WERI-Rb-1 (cell line): ENCODE measurements at places on chromosomes 2 and 18.

GRCh38 chr18:41482501-41482900, 472.5 kb upstream of the PIK3C3 start:
- DNase-seq = no peak

- no peak for DNase-seq
Measured at GRCh38 chr18:58590254-58590653, 38.6 kb downstream of the ALPK2 start.

GRCh38 chr18:32712860-32713259, 60.0 kb downstream of the KLHL14 start:
- DNase-seq = no peak

- no peak for DNase-seq
Measured at GRCh38 chr18:37328946-37329719, 236.5 kb downstream of the CELF4 start.

GRCh38 chr2:126642031-126642430, 13.9 kb upstream of the GYPC start:
- DNase-seq = no peak

DNA sequence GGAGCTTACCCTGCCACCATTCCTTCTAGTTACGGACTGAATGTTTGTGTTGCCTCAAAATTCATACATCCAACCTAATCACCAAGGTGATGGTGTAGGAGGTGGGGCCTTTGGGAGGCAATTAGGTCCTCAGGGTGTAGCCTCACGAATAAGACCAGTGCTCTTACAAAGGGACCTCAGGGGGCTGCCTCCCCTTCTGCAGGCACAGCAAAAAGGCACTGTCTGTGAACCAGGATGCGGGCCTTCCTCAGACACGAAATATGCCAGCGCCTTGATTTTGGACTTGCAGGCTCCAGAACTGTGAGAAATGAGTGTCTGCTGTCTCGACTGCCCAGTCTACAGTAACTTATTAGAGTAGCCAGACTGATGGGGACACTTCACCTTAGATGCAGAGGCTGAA, 150.4 kb upstream of the HDAC4 start:
- DNase-seq = no peak

DNA sequence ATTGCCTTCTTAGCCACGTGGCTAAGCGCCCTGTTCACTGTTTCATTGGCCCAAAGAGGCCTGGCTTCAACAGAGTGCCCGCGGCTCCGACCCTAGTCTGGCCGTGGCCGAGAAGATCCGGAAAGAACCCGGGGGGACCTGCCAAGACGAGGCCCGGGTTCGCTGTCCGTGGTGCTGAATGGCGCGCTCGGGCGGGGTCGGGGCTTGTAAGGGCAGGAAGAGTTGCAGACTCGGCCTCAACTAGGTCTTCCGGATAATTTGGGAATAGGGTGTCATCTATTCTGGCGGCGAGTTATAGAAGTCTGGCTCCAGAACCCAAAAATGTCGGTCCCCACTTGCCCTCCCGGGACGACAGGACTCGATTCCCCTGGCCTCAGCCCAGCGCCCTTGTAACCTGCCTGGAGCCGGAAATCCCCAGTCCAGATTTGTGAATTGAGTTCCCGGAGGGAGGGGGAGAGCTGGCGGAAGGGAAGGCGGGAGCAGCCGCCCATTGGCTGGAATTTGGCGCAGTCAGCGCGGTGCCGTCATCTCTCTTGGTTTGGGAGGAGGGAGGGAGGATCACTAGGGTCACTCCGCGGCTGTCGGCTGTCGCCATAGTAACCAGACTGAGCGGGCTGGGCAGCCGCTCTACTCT, 3.5 kb downstream of the CDK5R2 start:
- peak; percentile 98 for DNase-seq

DNA sequence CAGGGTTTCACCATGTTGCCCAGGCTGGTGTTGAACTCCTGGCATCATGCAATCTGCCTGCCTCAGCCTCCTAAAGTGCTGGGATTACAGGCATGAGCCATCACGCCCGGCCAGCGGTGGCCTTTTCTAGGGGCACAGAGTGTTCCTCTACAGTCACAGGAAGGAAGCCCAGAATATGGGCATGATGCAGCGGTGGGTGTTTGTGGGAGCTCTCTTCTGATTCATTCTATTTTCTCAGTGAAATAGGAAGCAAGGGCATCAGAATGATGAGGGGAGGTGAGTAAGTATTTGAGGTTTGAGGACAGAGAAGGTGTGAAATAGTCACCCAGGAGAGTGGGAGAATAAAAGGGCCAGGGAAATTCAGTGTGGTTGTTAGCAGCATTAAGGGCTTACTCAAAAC, 70.3 kb upstream of the PSME4 start:
- no peak for DNase-seq

DNA sequence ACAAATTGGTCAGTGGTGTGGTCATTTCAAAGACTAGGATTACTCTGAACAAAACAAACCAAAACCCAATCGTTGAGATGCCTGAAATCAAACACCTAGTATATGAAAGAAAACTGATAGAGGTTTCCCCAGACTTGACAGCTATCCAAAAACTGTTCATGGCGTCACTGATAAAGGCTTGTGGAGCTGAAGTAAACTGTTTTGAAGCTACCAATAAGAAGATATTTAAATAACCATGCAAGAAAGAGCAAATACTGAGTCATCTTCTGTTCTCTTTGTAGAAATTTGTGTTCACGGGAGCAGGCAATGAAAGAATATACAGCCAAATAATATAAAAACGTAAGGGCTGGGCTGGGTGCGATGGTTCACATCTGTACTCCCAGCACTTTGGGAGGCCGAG, 7.5 kb upstream of the COLEC11 start:
- DNase-seq = no peak

GRCh38 chr2:226333388-226333787, 466.2 kb downstream of the IRS1 start:
- DNase-seq = no peak

DNA sequence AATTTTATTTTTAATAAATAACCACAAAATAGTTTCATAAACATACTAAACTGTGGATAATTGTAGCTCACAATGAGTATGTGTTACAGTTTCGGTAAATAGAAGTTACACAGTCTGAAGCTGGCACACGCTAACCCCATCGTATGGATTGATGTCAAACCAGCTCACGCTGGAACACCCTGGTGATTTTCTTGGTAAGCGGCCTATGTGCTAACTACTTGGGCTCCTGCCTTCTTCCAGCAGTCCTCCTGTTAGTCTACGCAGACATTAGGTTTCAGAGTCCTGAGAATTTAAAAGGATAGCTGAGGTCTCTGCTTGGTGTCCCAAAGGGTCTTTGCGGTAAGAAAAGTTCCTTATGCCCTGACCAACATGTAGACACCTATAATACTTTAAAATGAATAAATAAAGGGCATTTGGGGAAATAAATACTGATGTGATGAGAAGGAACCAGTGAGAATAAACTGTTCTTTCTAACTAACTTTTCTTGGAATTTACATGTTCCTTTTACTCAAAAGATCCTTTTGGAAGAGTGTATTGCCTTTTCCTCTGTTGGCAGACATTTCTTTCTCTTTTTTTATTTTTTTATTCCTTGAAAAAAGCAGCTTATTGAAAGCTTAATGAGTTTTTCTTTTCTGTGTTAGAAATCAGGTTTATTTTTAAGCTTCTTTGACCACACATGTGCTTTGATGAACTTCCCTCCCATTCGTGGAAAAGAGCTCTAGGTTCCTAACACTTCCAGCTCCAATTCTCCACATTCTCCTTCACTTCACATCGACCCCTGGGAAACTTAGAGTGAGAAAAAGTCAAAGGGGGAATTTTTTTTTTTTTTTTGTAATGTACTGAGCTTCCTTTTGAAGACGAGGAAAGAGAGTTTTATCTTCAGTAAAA, 322.2 kb downstream of the IRS1 start:
- no peak for DNase-seq

DNA sequence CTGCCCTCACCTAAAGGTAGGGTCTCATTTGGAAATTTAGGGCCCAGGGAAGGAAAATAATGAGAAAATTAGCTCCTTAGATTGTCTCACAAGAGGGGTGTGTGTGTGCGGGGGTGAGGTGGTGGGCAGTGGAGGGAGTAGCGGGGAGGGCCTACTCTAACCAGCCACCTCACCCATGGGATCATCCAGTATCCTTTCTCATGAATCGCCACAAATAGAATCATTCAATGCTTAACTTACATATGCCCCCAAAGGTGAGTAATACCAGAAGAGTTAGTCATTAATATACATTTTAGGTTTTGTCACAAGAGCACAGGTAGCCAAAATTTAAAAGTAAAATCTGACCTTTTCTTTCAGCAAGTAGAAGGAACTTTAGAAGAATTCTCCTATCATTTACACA, 122.1 kb downstream of the PLEKHM3 start:
- no peak for DNase-seq

DNA sequence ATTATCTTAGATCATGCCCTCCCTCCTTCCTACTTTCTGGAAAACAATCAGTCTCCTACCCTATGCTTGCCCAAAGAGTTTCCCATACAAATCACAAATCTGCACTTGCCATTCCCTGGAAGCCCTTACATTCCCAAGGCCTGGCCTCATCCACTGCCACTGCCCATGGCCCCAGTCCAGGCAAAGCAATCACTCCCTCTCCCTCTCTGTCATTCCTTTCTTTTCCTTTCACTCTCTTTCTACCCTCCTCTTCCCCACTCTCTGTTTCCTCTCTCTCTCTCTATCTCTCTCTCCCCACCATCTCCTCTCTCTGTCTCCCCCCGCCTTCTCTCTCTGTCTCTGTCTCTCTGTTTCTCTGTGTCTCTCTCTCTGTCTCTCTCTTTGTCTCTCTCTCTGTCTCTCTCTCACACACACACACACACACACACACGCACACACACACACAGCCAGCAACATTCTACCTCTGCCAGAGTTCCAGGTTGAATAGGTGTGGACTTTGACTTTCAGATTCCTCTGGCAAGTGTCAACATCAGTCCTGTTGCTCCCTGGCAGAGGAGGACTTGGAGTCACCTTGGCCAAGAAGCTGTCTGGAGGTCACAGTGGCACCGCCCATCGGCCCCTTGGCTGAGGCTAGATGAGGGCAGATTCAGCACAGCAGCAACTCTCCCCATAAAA, 43.7 kb upstream of the NAT8 start:
- DNase-seq = no peak

- DNase-seq = no peak
Measured at GRCh38 chr18:44179693-44180092, 501.0 kb upstream of the SETBP1 start.

DNA sequence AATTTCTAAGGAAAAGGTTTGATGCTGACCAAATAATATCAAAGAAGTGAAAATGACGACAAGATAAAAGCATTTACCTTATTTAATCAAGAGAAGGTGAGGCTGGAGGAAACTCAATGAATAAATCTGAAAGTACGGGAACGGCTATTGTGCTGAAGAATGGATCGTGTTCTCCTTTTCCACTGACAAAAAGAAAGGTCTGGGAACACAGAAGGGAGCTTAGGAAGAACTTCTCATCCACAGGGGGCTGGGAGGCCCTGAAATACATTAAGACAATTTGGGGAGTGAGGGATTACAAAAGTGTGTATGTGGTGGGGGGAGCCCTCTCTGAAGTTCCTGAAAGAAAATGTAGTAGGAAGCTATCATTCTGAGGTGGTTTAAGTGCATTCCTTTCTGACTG, 582.3 kb downstream of the SLC4A3 start:
- DNase-seq = no peak

- no peak for DNase-seq
Measured at GRCh38 chr2:164456619-164457018, 164.7 kb downstream of the GRB14 start.

DNA sequence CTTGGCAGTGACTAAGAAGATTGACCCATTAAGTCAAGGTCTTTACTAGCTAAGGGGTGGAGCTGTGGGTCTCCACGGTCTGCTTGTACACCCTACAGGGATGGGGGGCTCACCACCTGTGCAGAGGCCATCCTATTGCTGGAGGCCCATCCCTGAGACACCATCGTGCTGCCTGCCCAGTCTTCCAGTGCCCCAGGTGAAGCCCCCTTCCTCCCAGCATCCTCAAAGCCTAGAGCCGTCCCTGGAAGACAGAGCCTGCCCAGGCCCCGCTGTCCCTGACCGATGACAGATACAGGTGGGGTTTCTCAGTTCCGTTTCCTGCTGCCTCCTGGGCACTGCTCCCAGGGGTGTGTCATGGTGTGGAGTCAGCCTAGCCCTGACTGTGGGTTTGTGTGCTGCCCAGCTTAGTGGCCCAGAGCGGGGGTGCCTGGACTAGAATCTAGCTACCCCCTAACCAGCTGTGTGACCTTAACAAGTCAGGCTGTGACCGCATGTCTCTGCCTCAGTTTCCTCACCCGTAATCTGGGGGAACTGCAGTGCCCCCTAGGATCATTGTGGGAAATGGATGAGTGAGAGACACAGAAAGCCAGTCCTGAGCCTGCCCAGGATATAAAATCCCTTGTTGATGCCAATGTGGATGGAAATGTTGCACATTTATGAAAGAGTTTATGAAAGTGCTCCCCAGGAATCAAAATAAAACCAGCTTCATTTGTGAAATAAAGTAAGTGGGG, 2.0 kb downstream of the OTOS start:
- DNase-seq = no peak

DNA sequence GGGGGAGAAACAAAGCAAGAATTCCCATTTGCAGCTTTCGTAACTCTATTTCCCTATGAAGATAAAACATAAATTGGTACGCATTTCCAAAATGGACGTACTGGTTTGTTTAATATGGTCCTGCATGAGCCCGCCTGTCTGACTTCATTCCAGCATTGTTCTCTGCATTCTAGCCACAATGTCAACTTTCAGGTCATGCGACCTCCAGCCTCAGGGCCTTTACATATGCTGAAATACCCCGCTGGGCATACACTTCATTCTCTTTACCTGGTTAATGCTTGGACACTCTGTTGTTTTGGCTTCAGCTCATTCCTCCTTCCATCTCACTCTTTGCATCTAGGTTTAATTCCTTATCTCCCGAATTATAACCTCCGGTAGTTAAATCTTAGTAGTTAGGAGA, 103.7 kb upstream of the DNMT3A start:
- DNase-seq = no peak

DNA sequence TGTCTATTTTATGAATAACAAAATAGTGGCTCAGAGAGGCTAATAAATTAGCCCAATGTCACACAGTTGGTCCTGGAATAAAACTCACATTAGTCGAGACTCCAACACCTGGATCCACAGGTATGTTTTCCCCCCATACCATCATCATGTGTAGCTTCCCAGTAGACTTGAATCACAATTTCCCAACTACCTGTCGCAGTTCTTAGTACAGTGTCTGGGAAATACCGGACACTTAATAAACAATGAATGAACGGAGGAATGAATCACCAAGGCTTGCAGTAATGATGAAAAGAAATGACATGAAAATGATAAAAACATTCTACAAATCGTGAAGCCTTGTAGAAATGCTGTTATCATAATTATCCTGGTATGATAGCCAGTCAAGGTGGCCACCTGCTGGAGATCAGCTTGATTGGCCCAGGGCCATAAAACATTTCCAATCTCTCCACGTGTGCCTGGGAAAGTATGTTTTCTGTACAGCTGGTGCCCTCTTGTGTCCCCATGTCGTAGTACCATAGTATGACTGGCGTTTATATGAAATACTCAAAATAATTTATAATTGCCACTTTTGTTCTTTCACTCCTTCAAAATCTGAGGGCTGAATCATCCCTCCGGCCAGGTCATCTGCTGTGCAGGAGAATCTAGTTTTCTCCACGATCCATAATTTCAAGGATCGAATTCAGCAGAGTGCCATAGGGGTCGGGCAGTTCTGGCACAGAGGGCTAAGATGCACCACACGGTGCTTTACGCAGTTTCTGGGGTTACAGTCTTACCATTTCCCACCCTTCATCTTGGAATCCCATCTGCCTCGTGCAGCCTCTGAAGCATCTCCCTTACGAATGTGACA, 95.4 kb downstream of the LAMA1 start:
- peak; percentile 63 for DNase-seq

GRCh38 chr2:223041527-223042109, 10.4 kb upstream of the KCNE4 start:
- DNase-seq = no peak
